Activated T-cell treated with anti-CD3 and anti-CD28 coated beads, Interleukin-2, amount 50 U/mL, for 24 hours (primary cell): ENCODE measurements at places on chromosomes 7 and 10.

DNA sequence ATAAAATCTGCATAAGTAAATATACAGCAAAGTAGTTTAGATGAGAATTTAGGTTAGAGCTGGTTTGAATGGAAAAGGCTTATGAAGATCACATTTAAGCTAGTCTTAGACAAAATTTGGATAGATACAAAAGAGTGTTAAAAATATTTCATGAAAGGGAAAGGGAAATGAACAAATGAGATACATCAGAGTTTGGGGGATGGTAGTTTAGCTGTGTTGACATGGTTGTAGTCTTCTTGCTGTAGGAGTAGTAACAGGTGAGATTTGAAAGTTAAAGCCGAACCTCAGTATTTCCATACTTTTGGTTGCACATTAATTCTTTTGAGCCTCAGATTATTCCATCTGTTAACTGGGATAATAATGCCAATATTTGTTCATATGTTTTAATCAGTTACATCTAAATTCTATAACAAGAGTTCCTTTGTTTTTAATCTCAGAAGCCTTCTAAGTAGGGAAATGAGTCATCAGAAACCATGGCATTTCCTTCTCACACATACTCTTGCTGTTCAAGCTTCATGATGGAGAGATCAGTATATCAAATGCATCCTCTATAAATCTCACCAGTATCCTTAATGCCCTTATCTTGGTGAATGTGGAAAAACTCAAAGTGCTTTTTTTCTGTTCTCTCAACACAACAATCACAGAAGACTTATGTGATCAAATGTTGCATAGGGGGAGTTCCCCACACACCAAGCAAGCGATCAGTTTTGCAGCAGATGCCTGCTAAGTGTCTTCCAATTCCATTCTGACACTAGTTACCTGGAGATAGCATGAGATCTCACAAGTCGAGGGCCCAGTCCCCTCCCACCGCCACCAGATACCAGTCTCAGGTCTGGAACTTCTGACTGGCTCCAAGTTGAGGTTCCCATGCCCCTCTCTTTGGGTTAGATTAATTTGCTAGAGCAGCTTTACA lies 84.7 kb downstream of the MAPK8 start:
- H3K36me3 ChIP-seq, result no peaks in the 10 kb centered on the region
- peak overlapping the region; percentile 15 for H3K27ac ChIP-seq
- DNase-seq, result no peak
- H3K27me3 ChIP-seq, result no peaks in the 10 kb centered on the region

GRCh38 chr7:30049173-30049572 lies 21.0 kb downstream of the PLEKHA8 start:
- H3K36me3 ChIP-seq, result peaks cover 61% of the 10 kb centered on the region
- H3K4me1 ChIP-seq, result peaks cover 2% of the 10 kb centered on the region
- DNase-seq, result no peak
- H3K27ac ChIP-seq, result no peak overlapping the region

DNA sequence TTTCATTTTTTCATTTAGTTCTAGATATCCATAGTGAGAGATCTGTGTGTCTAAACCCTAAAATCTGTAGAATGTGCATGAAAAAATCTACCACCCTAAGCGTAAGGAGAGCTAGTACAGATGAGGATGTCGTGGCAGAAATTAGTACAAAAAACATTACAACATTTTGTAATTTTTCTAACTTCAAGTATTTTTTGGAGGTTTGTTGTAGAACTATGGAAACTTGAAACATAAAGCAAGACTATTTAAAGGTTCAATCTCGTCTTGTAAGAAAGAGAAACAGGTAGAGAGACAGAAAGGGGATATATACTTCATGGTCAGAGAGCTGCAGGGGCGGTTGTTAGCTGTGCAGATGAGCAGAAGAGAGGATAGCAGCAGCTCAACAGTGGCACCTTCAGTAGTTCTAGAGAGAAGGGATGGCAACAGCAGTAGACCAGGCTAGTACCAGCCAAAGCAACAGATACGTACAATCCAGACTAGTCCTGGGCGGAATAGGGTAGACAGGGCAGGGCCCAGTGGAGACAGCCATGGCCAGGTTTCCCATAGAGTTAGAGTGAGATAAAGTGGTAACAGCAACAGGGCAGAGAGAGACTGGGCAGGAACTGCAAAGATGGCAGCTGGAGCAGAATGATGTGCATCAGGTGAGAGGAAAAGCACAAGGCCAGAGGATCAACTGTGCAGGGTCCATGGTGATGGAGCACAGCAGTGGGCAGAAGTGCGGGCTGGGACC lies 145.2 kb downstream of the FRMD4A start:
- peaks cover 37% of the 10 kb centered on the region for H3K27me3 ChIP-seq
- H3K4me3 ChIP-seq, result peak overlapping the region; percentile 62
- peak; percentile 60 for DNase-seq
- no peaks in the 10 kb centered on the region for H3K36me3 ChIP-seq

- no peaks in the 10 kb centered on the region for H3K4me1 ChIP-seq
- no peak for DNase-seq
- no peaks in the 10 kb centered on the region for H3K27me3 ChIP-seq
- no peak overlapping the region for H3K4me3 ChIP-seq
- H3K27ac ChIP-seq, result no peak overlapping the region
Measured at GRCh38 chr10:24091256-24091655, 117.7 kb upstream of the KIAA1217 start.

GRCh38 chr10:95755511-95756004 lies 405 bp upstream of the ENTPD1 start:
- no peaks in the 10 kb centered on the region for H3K36me3 ChIP-seq
- peak overlapping the region; percentile 65 for H3K4me3 ChIP-seq
- peaks cover 31% of the 10 kb centered on the region for H3K27me3 ChIP-seq
- DNase-seq, result no peak
- H3K4me1 ChIP-seq, result peaks cover 27% of the 10 kb centered on the region

DNA sequence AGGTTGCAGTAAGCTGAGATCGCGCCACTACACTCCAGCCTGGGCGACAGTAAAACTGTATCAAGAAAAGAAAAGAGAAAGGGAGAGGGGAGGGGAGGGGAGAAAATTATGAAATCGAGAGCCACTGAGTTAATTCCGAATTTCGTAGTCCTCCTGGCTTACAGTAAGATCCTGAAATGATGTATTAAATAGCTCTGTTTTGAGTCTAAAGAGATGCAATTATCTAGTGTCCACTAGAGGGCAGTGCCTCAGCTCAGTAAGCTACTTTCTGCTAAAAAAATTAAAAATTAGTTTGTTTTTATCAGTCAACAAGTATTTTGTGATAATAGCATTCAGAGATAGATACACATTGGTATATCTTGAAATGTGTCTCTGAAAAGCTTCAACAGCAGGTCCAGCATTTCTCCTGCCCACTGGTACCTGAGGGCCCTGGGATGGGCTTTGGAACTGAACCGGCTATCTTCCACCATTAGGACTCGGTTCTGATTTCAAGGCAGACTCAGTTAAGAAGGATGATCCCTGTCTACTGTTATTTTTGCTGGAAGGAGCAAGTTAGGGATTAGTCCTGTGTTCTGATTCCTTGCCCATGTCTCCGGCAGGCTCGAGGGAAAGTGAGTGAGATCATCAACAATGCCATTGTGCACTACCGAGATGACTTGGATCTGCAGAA lies 19.5 kb downstream of the TSPAN33 start:
- H3K4me1 ChIP-seq, result peaks cover 7% of the 10 kb centered on the region
- no peak overlapping the region for H3K4me3 ChIP-seq
- no peaks in the 10 kb centered on the region for H3K36me3 ChIP-seq

GRCh38 chr10:75208181-75208580 lies 2.4 kb upstream of the VDAC2 start:
- H3K4me3 ChIP-seq, result peak overlapping the region; percentile 42
- H3K27ac ChIP-seq, result peak overlapping the region; percentile 84
- peaks cover 27% of the 10 kb centered on the region for H3K36me3 ChIP-seq
- no peak for DNase-seq
